ENCODE measurements at places on chromosomes 3 and 15. TPM values are rescaled to one million over a fixed set of nuclear protein-coding genes. Genes with fewer than 3 reads are reported as not detected.

The GABRG3 gene
- total RNA-seq = 24.1 TPM

The CATSPER2 gene
- total RNA-seq = 5.3 TPM

The XXYLT1 gene
- total RNA-seq = 23.6 TPM

- DNase-seq = no peak
Measured at GRCh38 chr3:146227486-146227885, 23.4 kb downstream of the PLSCR4 start.

DNA sequence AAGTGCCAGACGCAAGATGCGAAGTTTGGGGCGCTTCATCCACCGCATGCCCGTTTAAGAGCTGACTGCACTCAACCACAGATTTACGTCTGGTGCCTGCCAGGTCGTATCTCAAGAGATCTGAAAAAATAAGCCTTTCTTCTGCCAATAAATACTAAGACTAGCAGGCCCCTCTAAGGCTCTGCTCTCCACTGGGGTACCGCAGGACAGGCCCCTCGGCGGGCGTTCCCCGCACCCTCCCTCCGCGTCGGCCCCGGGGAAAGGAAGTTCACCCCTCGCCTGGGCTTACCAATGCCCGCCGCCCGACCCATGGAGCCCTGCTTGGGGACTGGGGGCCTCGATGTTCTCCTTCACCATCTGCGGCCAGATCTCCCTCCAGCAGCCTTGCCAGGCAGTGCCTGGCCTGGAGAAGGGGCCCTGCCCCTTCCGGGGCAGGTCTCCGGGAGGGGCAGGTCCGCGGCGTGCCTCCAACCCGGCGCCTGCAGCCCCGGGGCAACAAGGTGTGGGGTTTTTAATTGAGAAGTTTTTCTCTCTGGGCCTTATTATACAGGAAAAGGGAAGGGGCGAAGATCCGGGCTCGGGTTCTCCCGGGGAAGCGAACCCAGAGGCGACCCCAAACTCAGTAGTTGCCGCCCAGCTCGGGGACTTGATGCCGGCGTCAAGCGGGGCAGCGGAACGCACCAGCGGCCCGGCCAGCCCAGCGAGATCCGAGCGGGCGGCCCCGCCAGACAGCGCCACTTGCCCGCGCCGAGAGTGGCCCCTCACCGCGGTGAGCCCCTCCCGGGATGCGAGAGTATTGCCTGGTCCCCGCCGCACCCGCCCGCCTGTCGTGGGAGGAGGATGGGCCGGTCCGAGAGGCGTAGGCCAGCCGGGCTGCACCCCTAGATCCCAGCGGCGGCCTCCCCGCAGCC is 735 bp downstream of the GOLGA8B start:
- DNase-seq = peak; percentile 47

DNA sequence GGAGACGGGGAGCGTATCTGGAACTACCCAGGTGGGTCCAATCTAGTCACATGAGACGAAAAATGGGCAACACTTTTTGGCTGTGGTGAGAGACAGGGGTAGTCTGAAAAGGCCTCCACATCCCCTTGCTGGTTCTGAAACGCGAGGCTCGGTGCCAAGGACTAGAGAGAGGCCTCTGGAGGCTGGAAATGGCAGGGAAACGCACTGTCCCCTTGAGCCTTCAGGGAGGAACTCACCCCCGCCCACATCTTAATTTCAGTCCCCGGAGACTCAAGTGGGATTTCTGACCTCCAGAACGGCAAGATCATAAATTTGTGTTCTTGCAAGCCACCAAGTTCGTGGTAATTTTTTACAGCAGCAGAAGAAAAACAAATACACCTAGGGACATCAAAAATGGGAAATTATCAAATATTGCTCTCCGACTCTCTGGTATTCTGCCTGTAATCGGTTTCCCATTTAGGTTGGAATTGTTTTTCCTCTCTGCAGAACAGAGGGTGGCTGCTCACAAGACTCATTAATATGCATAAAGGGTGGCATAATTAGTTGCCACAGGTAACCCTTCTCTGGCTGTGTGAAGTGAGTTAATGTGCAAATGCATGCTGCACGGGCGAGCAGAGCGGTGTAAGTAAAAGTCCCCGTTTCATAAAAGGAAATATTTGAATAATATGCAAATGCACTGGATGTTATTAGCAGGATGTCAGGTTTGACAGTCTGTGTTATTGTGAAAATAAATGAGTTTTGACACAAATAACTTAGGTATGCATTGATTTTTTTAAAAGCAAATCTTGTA is 185.7 kb downstream of the ARRDC4 start:
- no peak for DNase-seq

DNA sequence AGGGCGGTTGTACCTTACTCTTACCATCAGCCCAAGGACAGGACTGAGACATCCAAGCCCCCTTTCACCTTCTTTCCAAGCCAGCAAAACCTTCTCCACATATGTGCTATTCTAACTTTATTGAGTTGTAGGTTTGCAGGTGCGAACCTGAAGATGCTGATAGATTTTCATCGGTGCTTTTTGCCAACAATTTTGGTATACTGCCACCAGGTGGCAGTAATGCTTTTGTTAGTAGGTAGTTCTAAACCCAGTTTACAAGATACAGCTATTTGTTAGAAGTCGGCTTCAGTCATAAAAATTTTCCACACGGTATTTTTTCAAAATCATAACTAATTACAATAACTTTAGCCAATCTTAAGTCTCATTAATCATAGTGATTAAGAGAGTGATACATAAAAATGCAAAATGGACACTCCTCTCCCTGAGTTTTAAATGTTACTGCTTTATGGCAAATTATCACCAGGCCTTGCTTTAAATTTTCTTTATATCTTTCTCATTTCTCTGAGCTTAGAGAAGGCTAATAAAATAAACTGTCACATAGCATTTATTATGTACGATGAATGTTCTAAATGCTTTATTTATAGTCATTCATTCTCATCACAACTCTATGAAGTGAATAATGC is 636 bp downstream of the TBC1D21 start:
- DNase-seq = no peak

GRCh38 chr3:69803681-69804270 is 64.5 kb downstream of the MITF start:
- no peak for DNase-seq

DNA sequence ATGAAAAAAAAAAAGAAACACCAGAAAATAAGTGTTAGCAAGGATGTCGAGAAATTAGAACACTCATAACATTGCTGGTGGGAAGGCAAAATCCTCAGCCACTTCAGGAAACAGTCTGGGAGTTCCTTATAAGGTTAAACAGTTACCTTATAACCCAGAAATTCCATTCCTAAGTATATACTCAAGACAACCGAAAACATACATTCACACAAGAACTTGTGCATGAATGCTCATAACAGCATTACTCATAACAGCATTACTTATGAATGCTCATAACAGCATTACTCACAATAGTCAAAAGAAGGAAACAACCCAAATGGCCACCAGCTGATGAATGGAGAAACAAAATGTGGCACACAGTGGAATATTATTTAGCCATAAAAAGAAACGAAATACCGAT is 34.8 kb upstream of the DCP1A start:
- no peak for DNase-seq

GRCh38 chr15:35624881-35625280 is 78.9 kb upstream of the DPH6 start:
- no peak for DNase-seq

DNA sequence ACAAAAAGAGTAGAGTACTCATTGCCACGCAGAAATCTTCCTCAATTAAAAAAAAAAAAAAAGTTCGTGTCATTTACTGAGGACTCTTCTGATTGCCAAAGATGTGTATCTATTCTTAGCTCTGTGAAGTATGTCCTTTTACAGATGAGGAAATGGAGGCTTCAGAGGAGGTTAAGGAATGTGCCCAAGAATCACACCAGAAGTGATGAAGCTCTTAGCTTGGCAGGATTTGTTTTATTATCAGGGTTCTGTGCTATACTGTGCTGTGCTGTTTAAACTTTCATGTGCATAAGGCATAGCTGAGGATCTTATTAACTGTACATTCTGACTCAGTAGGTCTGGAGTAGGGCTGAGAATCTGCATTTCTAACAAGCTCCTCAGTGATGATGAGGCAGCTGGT is 665.2 kb upstream of the ADAMTS9 start:
- no peak for DNase-seq
